ENCODE measurements at places on chromosomes 1 and 21.

DNA sequence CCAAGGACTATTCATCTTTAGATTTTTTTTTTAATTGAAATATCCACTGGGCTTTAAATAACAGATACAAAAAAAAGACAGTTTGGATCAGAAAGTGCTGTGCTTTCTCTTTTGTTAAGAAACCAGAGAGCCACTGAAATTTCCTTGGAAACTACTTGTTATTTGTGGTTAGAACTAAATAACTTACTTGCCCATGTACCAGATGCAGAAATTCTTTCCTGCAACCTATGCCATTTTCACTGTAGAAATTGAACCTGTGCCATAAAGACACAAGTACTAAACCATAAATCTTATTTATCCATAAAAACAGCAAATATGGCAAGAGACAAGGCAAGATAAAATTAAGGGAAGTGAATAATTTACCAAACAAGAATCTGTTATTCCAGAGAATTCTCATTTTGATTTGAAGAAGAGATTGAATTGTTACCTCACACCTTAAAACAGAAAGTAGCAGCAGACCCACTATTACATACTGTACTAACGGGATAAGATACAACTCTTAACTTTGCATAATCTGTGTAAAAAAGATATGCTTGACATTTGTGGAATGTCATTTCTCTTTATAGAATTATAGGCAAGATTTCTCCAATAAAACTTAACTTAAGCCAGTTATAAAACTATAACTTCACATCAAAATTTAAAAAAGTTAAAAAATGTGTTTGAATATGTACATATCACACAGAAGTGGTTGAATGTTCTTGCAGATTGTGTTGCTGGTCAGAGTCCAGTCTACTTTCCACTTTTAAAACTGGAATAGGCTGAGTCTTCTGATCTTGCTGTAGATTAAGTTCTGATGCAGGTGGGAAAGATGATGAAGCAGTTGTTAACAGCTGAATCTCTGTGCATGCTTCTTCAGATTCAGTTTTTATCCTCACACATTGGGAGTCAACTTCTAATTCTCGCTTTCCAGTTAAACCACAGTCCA, 6.3 kb upstream of the PHTF1 start:
- DNase-seq = no peak

GRCh38 chr1:52915855-52916220, 5.7 kb downstream of the ECHDC2 start:
- DNase-seq = no peak

GRCh38 chr1:81458186-81458585, 342.5 kb upstream of the ADGRL2 start:
- no peak for DNase-seq

GRCh38 chr1:246265481-246265880, 241.6 kb downstream of the SMYD3 start:
- no peak for DNase-seq

DNA sequence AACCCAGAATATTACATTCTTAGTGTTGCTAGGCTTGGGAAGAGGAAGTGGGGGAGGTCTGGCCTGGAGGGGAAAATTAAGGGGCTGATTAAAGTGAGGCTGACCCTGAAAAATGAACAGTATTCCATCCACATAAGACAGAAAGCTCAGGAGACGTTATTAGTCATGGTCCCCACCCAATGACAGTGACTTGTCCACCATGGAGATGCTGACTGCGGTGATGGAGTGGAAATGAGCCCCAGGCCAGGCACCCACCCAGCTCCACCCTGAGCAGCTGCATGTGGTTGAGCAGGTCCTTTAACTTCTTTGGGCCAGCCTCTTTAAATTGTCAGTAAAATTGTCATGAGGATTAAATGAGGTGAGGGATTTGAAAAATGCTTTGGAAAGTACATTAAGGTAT, 1.4 kb upstream of the SPRR4 start:
- DNase-seq = no peak

DNA sequence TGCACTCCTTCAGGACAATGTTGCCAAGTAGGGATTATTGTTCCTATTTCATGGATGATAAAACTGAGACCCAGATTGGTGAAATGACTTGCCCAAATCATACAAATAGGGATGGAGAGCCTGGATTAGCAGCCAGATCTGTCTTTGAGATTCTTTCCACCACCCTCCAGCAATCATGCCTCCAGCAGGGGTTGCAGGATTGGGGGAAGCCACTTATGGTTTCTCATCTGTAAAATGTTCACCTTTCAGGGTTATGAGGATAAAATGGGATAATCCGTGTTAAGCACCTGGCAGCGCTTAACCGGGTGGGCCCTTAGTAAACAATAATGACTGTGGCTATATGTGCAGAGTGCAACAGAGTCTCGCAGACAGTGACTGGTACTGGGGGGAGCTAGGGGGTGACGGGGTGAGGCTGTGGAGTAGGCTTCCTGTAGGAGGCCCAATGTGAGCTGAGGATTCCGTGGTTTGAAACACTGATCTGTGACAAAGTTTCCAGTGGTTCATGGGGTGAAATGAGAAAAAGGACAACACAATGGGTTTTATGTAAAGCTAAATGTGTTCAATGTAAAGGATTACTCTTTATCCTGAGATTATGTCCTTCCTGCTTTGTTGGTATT, 33.7 kb upstream of the FOXO6 start:
- no peak for DNase-seq

- DNase-seq = no peak
Measured at GRCh38 chr1:67559222-67559700, 125.7 kb upstream of the GADD45A start.

DNA sequence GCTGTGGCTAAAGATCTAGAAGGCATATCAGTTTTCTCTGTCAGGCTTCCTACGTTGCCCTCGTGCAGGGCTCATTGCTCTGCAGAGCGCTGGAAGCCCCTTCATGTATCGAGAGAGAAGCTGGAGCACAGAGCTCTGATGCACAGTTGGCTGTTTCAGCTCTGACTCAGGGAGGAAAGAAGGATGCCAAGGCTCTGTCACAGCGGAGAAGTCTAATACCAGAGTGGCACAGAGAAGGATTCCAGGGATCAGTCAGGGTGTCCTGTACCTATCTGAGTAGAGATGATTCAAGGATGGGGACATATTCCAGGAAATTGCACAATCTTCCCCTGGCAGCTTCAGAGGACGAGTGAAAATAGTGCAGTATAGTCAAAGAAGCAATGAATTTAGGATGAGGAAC, 179.2 kb upstream of the FMN2 start:
- DNase-seq = no peak

DNA sequence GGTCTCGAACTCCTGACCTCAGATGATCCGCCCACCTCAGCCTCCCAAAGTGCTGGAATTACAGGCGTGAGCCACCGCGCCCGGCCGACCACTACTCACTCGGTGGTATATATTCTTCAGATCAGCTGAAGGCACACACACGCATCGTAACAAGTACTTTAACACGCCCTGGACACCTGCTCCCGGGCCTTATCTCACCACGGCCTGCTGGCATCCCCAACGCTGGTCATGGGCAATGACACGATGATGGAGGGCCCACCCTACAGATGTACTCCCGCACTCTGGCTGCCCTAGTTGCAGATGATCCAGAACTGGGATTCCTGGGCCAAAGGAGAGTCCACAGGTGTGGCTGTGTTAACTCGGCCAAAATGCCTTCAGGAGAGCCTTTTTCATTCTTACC, 11.6 kb downstream of the UBE2J2 start:
- no peak for DNase-seq

DNA sequence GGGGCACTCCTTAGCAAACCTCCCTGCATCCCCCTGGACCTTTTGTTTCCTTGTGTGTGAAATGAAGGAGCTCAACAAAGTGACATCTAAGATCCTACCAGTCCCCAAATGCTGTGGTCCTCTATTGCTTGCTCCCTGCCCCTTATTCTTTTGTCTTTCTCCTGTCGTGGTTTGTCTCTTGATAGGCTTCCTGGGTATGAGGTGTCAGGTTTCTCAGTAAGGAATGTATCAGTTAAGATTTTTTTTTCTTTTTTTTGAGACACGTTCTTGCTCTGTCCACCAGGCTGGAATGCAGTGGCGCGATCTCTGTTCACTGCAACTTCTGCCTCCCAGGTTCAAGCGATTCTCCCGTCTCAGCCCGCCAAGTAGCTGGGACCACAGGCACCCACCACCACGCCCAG, 16.8 kb downstream of the CNIH3 start:
- no peak for DNase-seq

GRCh38 chr1:82901561-82901960, 1097.4 kb downstream of the TTLL7 start:
- DNase-seq = no peak

- no peak for DNase-seq
Measured at GRCh38 chr1:71859806-71860205, 422.5 kb downstream of the NEGR1 start.

GRCh38 chr1:168482106-168482505, 61.7 kb downstream of the XCL2 start:
- DNase-seq = no peak

- DNase-seq = no peak
Measured at GRCh38 chr1:99527545-99527944, 118.4 kb upstream of the PALMD start.

- no peak for DNase-seq
Measured at GRCh38 chr1:71492298-71493041, 411.6 kb upstream of the ZRANB2 start.

DNA sequence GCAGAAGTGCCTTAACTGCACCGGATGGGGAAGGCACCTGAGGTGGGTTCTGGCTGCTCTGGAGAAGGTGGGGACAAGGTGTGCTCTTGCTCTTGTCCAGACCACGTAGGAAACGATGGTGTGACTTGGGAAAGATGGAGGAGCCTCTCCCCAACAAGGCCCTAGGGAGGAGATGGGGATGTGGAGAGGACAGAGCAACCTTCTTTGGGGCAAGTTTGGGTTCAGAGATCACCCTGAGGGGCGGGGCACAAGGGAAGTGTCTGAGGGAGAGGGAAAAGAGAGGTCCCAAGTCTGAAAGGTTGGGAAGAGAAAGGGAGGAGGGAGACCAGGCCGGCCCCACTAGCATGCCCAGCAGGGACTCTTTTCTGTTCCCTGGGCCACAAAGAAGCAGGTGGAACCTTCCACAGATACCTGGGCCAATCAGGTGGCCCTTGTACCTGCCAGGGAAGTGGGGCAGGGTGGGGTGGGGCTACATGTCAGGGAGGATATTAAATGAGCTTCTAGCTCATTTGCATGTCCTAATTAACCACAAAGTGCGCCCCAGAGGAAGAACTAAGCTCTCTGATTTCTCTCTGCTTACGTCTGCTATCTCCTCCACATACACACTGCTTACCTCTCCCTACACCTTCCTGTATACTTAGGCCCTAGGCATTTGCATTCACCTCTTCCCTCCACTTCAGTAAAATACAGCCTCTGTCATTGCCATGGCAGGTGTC, 15.9 kb downstream of the INKA2 start:
- no peak for DNase-seq

DNA sequence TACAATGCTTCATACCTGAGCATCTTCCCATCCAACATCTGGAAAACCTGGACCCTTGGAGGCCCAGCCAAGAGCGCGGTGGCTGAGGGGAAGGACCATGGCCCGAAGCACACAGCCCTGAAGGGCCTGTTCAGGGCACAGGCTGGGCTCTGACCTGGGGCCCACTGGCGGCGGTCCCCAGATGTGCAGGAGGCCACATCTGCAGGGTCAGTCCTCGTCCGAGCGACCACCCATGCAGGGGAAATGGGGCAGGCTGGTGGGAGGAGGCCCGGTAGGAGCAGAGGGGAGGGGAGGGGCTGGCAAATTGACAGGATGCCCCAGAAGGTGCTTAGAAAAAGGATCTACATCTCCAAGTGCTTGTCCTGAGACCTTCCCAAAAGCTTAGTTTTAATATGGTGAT, 59.9 kb downstream of the DISP3 start:
- no peak for DNase-seq

GRCh38 chr21:42555756-42556438, 42.2 kb downstream of the SLC37A1 start:
- no peak for DNase-seq

GRCh38 chr1:49728377-49728776, 295.4 kb downstream of the AGBL4 start:
- DNase-seq = no peak

DNA sequence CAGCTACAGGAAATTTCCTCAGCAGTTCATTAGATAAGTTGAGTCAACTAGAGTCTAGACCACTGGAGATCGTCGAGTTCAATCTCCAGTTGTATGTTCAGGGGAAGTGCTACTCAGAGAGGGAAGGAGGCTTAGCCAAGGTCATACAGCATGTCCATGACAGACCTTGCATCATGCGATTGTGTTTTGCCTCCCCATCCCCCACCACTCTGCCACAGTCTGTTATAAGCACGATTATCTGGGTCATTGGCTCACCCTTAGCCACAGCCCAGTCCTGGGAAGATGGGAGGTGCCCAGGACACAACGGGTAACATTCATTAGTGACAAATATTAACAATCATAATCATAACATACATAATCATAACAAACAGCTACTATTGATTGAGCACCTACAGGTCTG, 18.9 kb upstream of the GRIK3 start:
- no peak for DNase-seq

GRCh38 chr1:66370462-66370971, 163.4 kb upstream of the SGIP1 start:
- DNase-seq = no peak

- no peak for DNase-seq
Measured at GRCh38 chr1:29521811-29522580, 285.7 kb downstream of the PTPRU start.

DNA sequence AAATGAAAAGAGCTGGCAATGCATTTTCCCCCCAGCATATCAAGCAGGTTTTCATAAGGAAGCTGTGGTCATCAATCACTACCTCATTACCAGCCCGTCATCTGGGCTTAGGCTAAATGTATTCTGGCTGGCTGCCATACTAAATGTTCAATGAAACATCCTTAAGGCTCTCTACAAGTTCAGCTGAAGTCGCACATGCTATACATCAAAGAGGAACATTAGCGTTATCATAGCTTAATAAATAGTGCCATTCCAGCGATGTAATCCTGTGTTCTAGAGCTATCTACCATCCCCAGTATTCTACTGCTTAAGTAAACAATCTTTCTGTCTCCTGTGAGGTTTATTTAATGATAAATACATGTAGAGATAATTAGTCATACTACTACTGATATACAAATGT, 288.8 kb downstream of the DPYD start:
- no peak for DNase-seq

DNA sequence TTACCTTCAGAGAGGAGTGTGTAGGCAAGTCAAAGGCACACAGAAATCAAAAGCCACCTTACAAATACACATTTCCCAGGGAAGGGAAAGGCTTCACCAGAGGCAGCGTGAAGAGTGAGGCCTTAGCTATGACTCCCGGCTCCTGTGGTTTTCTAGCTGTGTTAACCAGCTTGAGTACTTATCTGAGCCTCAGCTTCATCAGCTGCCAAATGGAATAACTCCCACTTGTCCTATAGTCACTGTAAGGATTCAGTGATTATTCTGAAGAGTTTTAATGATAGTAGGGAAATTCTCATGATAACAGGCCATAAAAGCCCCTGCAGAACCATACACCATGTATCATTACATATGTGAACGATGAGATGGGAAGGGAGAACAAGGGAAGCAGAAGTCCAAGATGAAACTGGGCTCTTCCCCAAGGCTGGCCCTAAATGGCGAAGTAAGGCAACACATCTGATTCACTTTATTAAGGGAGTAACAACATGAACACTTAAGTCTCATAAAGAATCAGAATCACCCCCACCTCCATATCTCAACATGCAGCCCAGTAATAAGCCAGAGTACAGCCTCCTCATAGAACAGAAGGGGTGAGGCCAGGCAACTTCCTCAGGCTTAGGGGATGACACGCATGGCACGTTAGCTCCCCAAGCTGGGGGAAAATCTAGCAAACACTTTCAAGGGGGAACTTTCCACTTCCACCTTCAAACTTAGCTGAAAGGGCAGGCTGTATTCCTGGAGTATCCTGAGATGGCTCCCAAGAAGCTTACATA, 63.7 kb downstream of the SLC66A1 start:
- no peak for DNase-seq

Measured in T-helper 2 cell (primary cell).